ENCODE measurements at places on chromosomes 12 and 14.

GRCh38 chr12:25186038-25186787 lies 8.7 kb downstream of the DNAI7 start:
- DNase-seq = no peak

DNA sequence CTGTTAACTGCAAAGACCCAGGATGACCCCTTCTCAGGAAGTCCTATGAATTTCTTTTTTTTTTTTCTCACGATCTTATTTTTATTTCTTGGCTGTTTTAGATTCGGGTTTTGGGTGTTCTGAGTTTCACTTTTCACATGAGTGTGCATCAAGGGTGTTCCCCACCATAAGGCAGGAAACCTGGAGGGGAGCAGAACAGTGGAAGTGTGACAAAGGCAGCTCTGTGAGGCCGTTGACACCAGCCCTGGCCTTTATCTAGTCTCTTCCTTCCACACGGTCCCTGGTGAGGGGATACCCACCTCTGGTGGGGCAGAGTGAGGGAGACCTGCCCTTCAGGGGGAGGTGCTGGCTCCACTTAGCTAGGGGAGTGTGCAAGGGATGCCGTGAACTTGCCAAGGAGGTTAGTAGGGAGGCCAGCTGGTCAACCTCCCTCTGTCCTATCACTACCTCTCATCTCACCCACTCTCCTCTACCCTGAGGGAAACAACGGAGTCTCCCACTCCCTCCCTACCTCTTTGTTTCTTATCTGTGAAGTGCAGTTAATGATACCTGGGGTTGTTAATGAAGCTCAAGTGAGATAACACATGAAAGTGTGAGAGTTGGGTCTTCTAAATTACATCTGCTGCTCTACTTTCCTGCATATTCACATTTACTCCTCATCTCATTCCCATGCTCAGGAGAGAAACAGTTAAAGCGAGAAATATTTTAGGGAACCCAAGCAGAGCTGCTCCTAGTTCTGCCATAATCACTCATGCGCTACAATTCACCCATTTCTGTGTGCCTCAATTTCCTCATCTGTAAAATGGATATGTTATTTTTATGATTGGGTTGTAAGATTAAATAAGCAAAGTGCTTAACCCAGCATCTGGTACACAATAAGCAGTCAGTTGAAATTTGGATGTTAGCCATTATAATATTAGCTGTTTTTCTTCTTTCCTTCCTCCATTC lies 4.4 kb upstream of the GALNT6 start:
- DNase-seq = no peak

GRCh38 chr14:31657917-31658316 lies 96.7 kb downstream of the NUBPL start:
- no peak for DNase-seq

- DNase-seq = no peak
Observed at GRCh38 chr12:85626001-85626783, 210.0 kb downstream of the RASSF9 start.

DNA sequence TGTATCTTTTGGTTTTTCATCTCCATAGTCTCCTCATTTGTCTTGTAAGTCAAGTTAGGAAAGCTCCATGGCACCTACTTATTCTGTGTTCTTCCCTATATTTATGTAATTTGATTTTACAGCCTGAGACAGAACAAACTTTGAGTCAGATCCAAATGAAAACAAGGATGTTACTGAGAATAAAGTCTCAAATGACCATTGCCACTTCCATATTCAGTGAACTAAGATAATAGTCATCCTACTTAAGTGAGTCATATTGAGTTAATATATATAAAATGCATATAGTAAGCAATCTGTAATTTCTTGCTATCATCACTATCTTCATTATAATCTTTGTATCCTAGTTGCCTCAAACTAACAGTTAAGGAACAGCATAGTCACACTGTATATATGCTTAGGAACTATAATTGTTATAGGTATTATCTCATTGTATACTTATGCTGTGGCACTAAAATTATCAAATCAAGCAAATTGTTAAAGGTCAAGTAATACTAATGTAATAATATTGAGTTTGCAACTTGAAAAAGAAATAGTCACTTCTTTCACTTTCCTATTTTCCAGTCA lies 30.8 kb downstream of the TMTC3 start:
- DNase-seq = no peak

DNA sequence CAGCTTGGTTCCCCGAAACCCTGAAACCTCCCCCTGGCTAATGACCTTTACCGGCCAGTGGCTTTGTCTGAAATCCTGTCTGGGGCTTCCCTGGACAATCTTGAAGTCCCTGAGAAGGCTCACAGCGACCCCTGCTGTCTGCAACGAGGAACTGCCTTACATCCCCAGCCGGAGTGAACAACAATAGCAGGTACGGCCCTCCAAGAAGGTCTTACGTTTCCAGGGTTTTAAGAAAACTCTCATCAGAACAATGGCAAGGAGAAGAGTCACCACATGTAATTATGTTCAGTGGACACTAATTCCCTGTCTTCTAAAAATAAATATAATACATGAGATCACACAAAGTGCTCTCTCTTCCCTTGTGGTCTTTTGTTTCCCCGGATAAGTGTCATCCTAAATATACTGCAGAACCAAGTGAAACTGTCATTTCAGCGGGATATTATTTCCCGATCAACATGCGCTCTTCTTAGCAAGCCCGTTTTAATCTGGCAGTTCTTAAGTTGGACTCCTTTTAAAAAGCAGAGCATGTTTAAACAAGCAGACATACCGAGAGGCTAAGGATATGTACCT lies 53.3 kb downstream of the RBM19 start:
- no peak for DNase-seq

DNA sequence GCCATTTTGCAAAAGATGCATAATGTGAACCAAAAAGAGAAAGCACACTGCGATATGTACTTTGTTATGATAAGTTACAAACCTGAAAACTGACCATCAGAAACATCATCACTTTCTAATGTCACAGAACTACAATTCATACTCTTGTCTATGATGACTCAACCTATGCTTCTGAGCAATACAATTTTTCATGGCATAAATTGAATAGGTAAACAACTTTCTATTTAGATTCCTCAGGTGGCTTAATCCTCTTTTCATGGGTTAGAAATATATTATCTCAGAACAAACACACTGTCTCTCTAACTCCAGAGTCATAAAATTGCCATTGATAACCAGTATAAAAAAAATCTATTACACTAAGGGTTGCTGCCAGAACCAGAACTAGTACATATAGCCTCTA lies 1715.0 kb upstream of the FLRT2 start:
- DNase-seq = no peak

DNA sequence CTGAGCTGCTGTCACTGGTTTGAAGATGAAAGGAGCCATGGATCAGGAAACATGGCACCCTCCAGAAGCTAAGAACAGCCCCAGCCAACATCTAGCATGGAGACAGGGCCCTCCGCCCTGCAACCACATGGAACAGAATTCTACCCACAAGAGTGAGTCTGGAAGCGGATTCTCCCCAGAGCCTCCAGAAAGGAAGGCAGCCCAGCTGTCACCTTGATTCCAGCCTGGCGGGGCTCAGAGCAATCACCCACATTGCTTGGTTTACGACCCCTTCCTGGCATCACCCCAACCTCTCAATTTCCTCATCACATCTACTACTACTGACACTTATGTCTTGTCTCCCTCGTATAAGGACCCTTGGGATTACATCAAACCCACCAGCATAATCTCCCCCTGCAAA lies 38.5 kb downstream of the OAS2 start:
- DNase-seq = no peak

- DNase-seq = no peak
Observed at GRCh38 chr12:113129664-113130456, 5.7 kb downstream of the RASAL1 start.
